Omental fat pad (tissue), 4 donors: ENCODE measurements at places on chromosomes 1 and 21.

DNA sequence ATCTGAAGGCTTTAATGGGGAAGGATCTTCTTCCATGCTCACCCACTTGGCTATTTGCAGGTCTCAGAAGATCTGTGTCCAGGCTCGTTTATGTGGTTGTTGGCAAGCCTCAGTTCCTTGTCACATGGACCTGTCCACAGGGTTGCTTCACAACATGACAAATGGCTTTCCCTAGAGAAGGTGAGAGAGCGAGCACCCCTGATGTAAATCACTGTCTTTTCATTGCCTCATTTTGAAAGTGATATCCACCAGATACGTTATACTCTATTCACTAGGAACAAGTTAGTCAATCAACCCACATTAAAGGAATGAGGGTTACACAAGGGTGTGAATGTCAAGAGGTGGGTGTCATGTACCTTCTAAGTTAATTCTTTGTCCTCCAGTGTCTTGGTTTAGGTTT, 433.3 kb downstream of the RPS6KC1 start:
- no peak for DNase-seq

DNA sequence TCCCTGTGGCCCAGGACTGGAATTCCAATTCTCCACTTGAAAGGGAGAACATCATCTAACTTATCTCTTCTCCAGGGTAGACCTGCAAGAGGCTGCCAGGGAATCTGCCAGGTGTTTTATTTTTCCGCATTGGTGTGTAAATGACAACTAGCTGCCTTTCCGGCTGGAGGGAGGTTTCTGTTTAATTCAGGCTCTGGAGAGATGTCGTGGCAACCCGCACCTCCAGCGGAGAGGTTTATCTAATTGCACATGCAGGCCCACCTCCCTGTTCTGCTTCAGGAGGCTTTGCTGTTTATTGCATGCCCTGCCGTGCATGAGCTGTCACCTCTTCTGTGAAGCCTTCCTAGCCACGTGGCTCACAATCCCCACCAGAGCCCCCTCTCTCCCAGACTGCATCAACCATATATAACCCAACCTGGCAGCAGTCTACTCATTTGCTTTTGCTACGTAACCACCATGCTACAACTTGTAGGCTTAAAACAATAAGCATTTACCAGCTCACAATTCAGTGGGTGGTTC, 151.6 kb downstream of the C1orf94 start:
- no peak for DNase-seq

DNA sequence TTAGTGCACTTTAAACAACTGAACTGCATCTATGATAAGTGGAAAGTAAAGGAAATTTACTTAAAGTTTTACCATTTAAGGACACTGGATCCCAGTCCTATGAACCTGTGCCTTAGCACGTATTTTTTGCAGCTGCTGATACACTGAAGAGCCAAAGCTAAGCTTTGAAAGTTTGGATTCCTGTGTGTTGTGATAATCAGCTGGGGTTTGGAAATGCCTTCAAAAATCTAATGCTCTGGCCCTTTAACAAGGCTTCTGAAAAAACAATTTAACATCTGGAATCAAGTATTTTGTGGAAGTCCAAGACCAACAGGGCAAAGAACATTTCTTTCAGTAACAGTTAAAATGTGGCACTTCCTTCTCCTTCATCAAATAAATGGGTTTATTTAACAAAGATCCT, 51.8 kb downstream of the DDAH1 start:
- DNase-seq, result no peak

DNA sequence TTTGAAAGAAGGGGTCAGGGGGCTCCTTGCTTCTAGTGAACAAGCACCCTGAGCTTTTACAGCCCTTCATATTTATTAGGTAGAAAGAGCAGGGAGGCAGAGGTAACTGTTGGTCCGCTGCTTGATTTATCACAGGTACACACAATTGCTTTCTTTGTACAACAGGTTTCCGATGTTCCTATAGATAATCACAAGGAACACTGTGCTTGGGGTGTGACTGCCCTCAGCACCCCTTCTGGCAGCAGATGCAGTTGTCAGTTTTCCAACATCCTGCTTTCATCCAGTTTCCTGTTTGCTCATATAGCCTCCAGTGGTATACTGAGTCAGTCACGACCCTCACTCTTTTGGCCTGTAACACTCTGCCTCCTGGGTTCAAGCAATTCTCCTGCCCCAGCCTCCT, 40.6 kb downstream of the SCP2 start:
- no peak for DNase-seq

DNA sequence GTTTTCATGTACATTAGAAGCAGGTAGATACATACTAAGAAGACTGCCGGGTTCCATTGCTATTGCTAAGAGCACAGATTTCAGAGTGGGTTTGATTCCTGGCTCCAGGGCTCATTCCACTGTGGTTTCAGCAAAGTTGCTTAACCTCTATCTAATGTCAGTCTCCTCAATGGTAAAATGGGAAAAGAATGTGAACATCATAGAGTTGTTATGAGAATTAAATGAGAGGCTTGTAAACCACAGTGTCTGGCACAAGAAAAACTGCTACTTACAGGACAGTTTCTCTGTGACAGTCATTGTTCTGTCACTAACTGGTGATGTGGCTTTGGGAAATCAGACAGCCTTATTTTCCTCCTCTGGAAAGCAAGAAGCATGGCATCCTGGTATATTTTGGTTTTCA, 10.7 kb upstream of the PLXNA2 start:
- no peak for DNase-seq

DNA sequence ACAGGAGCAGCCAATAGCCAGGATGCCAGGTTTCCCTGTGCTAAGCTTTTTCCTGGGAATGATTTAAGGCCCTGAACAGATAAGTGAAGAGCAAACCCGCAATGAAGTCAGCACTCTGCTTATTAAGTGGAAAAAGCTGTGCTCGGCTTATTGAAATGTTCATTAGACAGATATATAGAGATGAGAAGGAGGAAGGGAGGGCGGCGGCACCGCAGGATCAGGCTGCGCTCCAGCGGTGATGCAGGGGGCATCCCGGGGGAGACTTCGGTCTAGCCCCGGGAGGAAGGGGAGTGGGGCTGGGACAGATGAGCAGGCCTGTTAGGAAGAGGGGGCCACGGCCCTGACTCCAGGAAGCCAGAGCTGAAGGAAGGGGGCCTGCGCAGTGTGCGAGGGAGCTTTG, 115.0 kb downstream of the TMEM53 start:
- DNase-seq, result no peak

- no peak for DNase-seq
Observed at GRCh38 chr1:47940326-47940725, 56.9 kb downstream of the TRABD2B start.

DNA sequence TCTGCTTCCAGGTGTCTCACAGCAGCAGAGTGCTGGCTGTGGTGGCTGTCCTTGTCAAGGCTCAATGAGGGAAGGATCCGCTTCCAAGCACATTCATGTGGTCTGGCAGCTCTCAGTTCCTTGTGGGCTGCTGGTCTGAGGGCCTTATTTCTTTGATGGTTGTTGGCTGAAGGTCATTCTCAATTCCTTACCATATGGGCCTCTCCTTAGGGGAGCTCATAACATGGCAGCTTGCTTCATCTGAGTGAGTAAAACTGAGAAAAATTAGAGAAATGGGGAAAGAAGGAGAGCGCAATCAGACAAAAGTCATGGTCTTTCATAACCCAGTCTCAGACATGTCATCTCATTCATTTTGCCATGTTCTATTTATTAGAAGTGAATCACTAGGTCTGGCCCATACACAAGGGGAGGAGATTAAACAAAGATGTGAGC, 81.7 kb upstream of the TSPAN2 start:
- no peak for DNase-seq

- DNase-seq, result no peak
Observed at GRCh38 chr1:238177960-238178645, 287.4 kb upstream of the ZP4 start.

DNA sequence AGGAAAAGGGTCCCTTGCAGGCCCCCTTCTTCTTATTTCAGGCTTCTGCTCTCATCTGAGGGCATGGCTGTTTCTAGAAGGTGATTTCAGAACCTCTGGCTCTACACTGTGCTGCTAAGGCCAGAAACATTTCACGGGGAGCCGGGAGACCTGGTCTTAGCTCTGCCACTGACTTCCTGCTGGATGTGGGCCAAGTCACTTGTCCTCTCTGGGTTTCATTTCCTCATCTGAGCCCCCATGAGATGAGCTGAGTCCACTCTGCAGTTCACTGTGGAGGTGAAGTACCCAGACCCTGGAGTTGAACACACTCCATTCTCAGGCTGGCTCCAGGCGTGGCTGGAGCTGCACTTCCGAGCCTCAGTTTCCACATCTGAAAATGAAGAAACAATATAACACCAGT, 2.1 kb downstream of the PADI1 start:
- no peak for DNase-seq

- no peak for DNase-seq
Observed at GRCh38 chr21:44359396-44359795, 6.0 kb downstream of the TRPM2 start.

DNA sequence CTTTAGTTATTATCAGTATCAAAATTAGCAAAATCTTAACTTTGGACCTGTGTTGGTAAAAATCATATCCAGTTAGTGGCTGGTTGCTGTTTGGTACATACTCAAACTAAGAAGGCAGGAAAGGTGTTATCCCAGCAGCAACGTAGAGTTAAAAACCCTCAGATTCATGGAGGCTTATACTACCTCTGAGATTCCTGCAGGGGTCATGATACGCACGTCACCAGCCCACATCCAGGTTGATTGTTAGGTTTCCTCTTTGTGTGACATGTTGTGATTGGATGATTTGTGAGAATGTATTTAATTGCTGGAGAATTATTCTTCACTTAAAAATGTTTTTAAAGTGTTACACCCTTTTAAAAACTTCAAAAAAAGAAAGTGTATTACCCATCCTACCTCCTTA, 423.3 kb upstream of the ADGRL2 start:
- no peak for DNase-seq

DNA sequence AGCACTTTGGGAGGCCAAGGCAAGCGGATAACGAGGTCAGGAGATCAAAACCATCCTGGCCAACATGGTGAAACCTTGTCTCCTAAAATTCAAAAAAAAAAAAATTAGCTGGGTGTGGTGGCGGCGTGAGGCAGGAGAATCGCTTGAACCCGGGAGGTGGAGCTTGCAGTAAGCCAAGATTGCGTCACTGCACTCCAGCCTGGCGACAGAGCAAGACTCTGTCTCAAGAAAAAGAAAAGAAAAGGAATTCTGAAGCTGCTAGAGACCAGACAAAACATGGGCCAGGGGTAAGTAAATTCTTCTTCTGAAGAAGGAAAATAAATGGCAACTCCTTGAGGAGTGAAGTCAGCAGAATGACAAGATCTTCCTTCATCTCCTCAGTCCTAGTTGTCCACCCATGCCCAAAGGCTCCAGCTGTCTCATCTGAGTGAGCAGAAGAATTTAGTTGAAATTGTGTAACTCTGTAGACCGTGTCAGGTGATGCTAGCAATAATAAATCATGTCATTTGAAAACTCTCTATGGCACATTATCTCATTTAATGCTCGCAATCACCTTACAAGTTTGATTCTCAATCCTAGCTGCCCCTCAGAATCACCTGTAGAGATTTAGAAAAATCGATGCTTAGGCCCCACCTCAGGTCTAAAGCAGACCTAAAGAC, 14.3 kb downstream of the PDZK1 start:
- DNase-seq, result no peak

DNA sequence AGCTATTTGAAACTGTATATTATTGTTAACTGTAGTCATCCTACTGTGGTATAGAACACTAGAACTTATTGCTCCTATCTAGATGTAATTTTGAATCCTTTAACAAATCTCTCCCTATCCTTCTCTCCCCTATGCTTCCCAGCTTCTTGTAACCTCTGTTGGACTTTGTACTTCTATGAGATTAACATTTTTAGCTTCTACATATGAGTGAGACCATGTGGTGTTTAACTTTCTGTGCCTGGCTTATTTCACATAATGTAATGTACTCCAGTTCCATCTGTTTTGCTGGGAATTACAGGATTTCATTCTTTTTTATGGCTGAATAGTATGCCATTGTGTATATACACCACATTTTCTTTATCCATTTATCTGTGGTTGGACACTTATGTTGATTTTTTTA, 64.5 kb upstream of the KIAA1614 start:
- DNase-seq, result no peak

GRCh38 chr1:118563981-118564951, 379.2 kb upstream of the SPAG17 start:
- DNase-seq, result no peak

DNA sequence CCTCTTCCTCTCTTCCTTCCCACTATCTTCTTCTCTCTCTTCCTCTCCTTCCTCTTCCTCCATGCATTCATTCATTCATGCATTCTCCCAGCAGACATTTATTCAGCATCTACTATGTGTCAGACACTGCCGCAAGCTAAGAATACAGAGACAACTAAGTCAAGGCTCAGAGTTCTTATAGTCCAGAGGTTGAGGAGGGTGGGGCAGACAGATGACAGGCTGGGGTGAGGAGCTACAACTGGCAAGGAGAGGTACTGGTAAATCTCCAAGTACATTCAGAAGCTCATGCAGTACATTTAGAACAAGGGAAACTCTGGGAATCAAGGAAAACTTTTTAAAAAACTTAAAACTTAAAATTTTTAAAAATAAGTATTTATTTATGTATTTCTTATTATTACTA, 56.4 kb upstream of the FMOD start:
- DNase-seq, result no peak

GRCh38 chr1:5264476-5264875, 610.1 kb downstream of the AJAP1 start:
- DNase-seq, result no peak

DNA sequence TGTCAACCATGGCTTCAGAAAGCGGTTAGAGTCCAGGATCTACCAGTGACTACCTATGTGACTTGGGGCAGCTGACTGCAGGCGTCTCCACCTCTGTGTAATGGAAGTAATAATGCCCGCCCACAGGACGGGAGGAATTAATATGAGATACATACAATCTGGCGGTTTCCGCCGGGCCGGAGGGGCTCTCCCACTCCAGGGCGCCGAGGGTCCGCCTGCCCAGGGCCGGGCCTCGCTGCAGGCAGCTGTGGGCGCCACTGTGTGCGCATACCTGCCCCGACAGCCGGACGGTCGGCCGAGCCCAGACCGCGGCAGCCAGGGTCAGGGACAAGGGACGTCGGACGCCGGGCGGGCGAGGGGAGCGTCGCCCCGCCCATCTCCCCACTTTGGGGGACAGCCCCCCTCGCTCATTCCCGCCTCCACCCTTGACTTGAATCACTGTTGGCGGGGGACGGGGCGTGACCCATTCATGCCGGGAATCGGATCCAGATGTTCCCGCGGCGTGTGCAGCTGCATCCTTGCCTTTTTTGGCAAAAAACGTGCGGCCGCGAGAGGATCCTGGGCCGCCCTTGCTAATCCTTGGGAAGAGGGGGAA, 6.0 kb upstream of the SF3A3 start:
- DNase-seq, result peak; percentile 75

- DNase-seq, result no peak
Observed at GRCh38 chr1:87330885-87331364, 2.2 kb downstream of the LMO4 start.

DNA sequence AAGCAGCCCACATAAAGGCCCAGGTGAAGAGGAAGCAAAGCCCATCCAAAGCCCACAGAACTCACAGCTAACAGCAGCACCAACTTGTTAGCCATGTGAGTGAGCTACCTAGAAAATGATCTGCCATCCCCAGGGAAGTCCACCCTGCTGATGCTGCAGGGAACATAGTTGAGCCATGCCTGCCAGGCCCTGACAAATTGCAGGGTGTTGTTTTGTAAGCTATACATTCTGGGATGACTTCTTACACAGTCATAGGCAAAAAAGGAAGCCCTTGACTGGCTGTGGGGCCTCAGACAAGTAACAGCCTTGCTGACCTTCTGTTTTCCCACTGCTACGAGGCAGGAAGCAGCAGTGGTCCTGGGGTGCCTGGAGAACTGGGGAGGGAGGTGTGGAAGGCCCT, 262.7 kb downstream of the MATN1 start:
- DNase-seq, result no peak

- DNase-seq, result no peak
Observed at GRCh38 chr1:99438656-99439230, 174.5 kb downstream of the PLPPR4 start.
